Right ventricle myocardium superior (tissue), 1 donor: ENCODE measurements at places on chromosomes 6 and 20. TPM values are rescaled to one million over a fixed set of nuclear protein-coding genes. Genes with fewer than 3 reads are reported as not detected.
A peak's percentile ranks its signal among the peaks of the same experiment; 100 is the strongest.

- DNase-seq, result no peak
Observed at GRCh38 chr20:20658871-20659431, 53.5 kb downstream of the RALGAPA2 start.

Gene HTR1B
- not detected for total RNA-seq

DNA sequence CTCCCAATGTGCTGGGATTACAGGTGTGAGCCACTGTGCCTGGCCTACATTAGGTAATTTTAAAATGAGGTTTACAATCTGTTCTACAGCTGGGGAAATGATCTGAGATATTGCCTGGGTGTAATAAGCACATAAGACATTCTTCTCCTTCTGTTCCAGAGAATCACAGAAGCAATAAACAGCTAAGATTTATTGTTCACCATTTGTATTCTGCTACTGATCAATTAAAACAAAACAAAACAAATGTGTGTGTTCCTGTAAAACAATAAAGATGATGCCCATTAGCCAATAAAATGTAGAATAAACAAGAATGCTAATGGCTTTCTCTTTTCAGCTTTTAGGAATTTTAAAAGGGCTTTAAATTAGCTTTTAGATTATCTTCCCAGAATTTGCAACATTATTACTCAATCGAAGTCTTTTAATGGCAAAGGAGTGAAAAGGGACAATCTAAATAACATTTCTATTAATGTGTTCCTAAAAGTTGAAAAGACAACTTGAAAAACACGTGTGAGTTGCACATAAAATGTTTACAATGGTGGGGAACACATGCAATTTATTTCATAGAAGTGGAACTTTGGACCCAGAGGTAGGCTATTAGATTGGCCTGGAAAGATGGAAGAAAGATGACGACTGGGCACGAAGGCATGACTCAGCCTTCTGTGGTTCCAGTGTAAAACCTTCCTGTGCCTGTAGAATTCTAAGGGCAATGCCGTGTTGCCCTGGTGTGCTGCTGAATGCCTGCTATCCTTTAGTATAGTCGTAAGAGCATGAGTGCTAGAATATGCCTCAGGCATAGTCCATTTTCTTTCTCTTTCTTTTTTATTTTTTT is 29.0 kb upstream of the DEK start:
- DNase-seq, result no peak

GRCh38 chr20:40797425-40797824 is 108.4 kb upstream of the MAFB start:
- DNase-seq, result no peak

Gene GDAP1L1
- not detected for total RNA-seq

DNA sequence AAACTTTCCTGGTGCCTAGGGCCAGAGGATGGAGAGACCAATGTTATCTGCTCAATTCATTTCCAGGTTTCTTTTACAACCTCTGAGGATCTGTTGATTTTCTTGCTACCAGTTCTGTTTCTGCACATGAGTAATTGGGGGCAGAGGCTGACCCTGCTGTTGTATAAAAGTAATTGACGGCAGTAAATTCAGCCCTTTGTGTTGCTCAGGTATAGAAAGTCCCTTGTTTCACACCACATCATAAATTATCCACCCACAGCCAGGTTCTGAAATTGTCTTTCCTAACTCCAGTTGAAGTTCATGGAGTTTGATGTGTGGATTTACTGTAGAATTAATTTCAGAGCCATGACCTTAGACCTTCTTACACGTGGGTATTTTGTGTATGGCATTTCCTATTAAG is 107.4 kb upstream of the GRIK2 start:
- no peak for DNase-seq

Gene TMC2
- not detected for total RNA-seq

Gene FOXC1
- total RNA-seq, result 3.5 TPM

DNA sequence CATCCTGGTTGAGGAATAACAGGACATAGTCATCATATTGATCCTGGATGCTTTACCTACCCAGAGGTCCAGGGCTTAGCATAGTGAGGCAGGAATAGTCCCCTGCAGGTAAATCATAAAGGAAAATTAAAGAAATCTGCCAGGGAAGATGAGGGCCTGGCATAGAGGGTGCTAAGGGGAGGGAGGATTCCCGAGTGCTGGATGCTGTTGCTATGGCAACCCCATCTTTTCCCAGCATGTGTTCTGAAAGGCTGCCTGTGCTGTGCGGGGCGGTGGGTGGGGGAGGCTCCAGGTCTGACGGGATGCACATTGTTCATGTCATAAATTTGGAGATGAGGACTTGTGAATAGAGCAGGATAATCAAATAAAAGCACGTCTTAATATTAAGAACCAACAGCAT is 212.6 kb upstream of the PCSK2 start:
- DNase-seq, result no peak

Gene C6orf52
- 0.78 TPM for total RNA-seq

Gene RAD21L1
- total RNA-seq, result not detected

GRCh38 chr6:38077488-38078030 is 258.0 kb downstream of the ZFAND3 start:
- no peak for DNase-seq

Gene BTBD3
- total RNA-seq, result 28.4 TPM

DNA sequence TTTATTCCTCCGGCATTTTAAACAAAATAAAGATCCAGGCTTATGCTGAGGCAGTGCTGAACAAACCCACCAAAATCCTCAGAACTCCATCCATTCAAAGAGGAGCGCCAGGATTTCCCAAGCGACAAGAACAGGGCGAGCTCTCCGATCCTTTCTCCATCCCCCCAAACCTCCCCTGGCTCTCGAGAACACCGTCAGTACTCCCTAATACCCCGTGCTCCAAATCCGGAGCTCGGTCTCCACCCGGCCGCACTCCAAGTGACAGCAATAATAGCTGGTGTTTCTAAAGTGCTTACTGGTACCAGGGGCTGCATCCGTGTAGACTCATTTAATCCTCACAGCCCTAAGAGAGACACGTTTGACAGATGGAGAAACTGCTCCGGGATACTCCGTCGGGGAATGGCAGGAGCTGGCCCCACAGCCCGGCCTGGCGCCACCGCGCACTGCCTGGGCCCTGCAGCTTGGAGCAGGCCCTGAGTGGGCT is 277.1 kb upstream of the QKI start:
- DNase-seq, result no peak

Gene SNAP25
- not detected for total RNA-seq

- peak; percentile 92 for DNase-seq
Observed at GRCh38 chr6:32113386-32114352, 4.5 kb upstream of the TNXB start.

- no peak for DNase-seq
Observed at GRCh38 chr6:131096786-131097185, 33.7 kb upstream of the EPB41L2 start.

DNA sequence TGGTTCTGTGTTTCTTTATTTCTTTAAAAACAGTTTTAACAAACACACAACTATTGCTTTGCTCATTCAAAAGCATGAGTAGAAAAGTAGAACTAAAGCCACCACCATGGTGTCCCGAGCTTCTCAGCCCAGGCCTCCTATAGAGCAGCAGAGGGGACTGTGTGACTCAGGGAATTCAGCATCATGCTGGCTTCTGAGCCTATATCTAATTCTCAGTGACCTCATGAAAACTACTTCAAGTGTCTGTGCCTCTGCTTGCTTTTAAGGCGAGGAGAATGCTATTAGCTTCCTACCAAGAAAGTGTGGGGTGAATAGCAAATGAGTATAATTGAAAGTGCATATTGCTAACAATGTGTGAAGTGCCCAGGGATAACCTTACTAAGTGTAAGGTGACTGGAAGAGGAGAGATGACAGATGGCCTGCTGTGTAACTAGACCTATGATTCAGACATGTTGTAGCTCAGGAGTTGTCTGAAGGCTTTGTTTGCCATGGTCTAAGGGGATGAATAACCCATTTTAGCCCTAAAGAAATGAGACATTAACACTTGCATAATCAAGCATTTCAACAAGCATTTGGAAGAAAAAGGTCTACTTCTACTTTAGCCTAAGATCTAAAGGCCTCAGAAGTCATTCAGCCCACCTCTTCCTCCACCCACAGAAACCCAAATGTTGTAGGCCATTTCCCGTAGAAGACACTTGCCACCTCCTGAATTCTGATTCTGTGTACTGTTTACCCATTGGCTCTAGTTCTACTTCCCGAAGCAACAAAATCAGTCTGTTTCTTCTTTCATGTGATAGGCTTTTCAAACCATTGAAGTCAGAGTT is 121.5 kb upstream of the ARG1 start:
- DNase-seq, result no peak

Gene SLC24A3
- 0.62 TPM for total RNA-seq

Gene CGAS
- 0.81 TPM for total RNA-seq

Gene GFRAL
- not detected for total RNA-seq

GRCh38 chr6:124132256-124132655 is 328.6 kb downstream of the NKAIN2 start:
- DNase-seq, result no peak

Gene GPX5
- total RNA-seq, result not detected

- DNase-seq, result no peak
Observed at GRCh38 chr6:30767158-30767943, 23.0 kb upstream of the IER3 start.

Gene SMPDL3A
- total RNA-seq, result 3.7 TPM

- no peak for DNase-seq
Observed at GRCh38 chr20:48096957-48097890, 311.9 kb upstream of the SULF2 start.

DNA sequence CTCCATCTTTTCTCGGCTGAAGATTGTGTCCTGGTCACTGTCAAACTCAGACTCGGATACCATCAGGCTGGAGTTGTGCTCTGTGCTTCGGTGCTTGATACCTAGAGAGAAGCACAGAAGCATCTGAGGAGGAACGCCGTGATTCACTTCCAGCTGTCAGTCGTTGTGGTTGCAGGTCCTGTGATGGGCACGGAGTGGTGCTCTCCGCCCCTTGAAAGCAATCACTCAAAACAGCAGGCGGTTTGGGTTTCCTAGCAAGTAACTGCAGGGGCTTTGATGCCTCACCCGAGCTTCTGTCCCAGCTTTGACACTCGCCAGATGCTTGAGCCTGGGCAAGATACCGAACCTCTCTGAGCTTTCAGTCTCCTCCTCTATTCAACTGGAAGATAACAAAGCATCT is 52.5 kb downstream of the ALDH5A1 start:
- no peak for DNase-seq

DNA sequence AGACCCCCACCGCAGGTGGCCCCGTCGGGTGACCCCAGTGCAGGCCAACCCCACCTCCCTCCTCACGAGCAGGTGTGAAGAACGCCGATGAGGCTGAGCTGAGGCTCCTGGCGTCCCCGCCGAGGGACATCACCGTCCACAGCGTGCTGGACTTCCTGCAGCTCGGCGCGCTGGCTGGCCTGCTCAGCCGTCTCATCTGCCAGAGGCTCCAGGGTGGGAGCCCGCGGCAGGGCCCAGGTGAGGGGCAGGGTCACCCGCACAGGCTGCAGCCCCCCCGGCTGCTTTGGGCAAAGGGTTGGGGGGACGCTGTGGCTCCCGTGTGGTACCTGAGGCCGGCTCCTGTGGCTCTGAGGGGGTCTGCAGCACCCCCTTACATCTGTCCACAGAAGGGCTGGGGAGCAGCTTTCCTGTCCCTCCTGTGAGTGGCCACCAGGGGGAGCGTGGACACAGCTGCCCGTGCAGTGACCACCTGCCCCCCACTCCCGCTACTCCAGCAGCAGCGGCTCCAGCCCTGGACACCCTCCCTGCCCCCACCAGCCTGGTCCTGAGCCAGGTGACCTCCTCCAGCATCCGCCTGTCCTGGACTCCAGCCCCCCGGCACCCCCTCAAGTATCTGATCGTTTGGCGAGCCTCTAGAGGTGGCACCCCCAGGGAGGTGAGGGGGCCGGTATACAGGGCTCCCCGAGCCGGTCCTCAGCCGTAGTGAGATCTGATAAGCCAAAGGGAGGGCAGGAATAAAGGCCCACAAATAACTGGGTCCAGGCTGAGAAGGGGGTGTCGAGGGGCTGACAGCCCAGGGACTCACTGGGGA is 16.5 kb downstream of the COL20A1 start:
- DNase-seq, result peak; percentile 65

GRCh38 chr6:80921861-80922460 is 815.5 kb downstream of the BCKDHB start:
- no peak for DNase-seq

Gene PRSS16
- total RNA-seq, result not detected

DNA sequence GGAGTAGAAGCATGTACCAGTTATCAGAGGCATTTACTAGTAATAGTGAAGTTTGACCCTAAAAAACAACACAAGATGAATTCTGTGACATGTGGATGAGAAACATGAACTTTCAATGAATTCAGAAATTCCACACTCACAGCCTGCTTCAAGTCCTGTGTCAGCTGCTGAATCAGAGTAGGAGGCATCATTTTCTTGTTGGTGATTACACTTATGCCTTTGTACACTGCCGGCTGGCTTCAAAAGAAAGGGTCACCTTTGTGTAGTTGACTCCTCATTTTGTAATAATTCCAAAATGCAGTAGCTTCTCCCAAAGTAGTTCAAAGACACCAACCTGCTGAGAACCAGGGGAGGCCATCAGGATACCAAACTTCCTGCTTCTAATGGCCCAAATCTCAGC is 165.5 kb downstream of the BACH2 start:
- DNase-seq, result no peak

DNA sequence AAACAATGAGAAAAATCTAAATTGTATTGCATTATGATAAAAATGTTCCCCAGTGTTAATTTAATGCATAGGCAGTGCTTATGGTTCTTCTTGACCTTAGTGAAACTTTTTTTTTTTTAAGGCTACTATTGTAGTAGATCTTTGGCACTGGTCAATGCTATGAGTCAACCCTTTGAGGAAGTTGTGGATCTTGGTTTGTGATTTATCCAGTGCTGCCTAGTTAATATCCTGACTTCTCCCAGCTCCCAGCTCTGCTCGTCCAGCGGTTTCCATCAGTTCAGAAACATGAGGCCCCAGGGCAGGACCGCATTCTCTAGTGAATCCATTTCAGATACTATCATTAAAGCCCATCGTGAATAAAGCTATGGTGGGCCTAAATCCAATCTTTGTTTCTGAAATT is 364.5 kb upstream of the JARID2 start:
- DNase-seq, result no peak

GRCh38 chr6:118843685-118844390 is 50.1 kb upstream of the ASF1A start:
- DNase-seq, result no peak

Gene MROH8
- total RNA-seq, result 3.8 TPM

Gene RCAN2
- total RNA-seq, result 258 TPM

DNA sequence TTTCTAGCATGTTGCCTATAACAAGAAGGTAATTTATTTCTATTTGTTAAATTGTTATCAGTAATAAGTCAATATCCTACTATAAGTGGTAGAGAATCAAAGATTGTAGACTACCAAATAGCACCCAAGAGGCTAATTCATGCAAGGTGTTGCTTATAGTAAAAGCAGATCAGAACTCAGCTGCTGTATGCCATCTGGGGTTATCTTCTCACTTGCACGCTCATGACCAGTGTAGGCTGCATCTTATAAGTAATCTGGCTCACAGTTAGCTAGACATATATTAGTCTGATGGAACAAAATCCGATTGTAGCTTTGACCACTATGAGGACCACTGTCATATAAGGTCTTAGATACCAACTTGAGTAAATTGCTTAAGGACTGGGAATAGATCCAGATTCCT is 17.0 kb downstream of the TOP1 start:
- DNase-seq, result no peak

GRCh38 chr20:33993576-33994221 is at the start of gene RALY:
TSS of gene RALY (plus strand) at chr20:33993911. CDS start at chr20:34072075, 78,164 bp downstream.
- DNase-seq, result peak; percentile 99

GRCh38 chr20:49766979-49767521 is 45.6 kb upstream of the SLC9A8 start:
- DNase-seq, result no peak

- no peak for DNase-seq
Observed at GRCh38 chr20:5171790-5172164, 45.0 kb downstream of the CDS2 start.

- DNase-seq, result no peak
Observed at GRCh38 chr6:15763364-15763763, 100.5 kb upstream of the DTNBP1 start.

Gene VSTM2L
- 17.0 TPM for total RNA-seq

- no peak for DNase-seq
Observed at GRCh38 chr6:43434943-43435342, 7.6 kb downstream of the ABCC10 start.
